ENCODE measurements at places on chromosomes 7 and 10.

DNA sequence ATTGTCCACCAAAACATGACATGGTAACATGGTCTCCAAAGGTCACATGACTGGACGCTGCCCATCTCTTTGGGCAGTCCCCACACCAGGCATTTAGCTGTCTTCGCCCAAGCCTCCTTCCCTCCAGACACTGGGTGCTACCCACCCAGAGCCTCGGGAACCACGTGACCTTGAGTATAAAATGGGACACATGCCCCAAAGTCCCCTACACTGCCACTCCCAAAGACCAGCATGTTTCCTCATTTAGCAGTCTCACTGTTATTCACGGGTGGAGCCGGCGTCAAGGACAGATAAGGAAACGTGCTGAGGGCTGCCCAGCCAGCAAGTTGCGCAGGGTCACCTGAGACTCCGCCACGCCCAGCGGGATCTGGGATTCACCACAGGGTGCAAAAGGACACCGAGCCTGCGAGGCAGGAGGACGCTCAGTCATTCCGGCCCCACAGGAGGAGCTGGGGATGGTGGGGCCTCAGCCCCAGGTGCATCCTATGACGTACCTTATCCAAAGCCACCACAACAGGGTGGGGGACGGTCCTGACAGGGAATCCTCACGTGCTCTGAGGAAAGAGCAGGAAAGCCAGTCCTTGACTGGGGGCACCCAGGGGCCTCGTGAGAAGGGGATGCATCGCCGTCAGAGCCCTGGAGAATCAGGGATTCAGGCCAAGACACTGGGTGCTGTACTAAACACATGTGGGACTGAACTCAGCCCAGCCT is 226.9 kb downstream of the TNS3 start:
- DNase-seq: no peak

DNA sequence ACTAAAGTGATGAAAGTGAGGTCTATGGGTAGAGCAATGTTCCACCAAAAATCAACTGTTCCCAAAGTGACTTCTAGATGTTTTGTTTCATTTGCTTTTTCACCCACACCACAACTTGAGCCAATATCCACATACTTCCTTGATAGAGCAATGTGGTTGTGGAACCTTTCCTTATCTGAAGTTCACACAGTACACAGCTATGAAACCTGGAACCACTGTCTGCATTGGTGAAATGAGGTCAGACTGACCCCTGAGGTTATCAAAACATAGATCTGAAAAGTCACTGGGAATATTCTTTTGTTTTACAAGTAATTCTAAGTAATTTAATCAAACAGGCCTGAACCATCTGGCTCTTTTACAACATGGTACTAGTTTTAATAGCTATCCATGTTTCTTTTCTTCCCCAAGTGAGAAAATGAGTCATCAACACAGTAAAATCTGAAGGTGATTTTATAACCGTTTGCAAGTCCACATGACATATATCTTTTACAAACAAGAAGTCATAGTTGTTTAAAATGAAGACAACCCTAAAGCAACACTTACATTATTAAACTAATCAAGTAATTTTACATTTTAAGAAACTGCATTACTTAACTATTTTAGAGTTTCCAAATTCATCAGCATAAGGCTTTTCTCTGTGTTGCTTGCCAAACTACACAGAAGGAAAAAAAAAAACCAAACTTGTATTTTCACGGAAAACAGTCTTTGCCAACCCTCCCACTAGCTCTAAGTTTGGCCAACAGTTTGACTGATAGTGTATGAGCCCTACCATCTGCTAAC is 80.3 kb downstream of the LRRC17 start:
- no peak for DNase-seq

DNA sequence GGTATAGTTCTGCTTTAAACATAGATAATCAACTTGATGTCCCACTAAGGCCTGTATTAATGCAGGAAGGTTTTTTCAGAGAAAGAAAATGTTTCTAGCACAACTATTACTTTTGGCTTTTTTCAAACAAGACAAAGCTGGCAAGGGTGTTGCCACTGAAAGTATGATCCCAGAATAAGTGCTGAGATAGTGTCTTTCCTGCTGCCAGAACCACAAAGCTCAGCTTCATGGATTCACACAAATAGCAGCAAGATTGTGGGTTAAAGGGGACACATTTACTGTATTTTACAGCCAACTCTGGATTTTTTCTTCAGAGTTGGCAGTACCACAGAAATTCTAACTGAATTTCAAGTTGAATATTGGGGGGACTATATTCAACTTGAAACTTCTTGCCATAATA is 4.3 kb downstream of the NCOA4 start:
- no peak for DNase-seq

- no peak for DNase-seq
Observed at GRCh38 chr10:132626019-132626760, 88.6 kb downstream of the INPP5A start.

DNA sequence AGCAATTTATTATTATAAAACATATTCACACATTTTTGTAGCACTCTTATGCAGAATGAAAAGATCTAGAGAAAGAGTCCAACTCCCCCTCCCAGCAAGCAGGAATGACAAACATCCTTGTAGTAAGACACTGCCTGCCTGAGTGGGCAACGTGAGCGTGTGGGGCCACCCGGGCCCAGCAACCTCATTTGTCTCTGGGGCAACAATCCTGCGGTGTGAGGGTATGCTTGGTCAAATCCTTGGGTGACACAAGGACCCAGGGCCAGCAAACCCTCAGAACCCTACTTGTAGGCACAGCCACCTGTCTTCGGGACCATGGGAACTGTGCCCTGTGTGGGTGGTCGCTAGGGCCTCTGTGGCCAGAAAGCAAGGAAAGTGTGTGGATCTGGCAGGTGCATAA is 10.7 kb downstream of the RHEB start:
- no peak for DNase-seq

GRCh38 chr10:14904316-14904732 is 25.7 kb downstream of the SUV39H2 start:
- no peak for DNase-seq

- DNase-seq: no peak
Observed at GRCh38 chr7:151663382-151664100, 143.8 kb upstream of the RHEB start.

DNA sequence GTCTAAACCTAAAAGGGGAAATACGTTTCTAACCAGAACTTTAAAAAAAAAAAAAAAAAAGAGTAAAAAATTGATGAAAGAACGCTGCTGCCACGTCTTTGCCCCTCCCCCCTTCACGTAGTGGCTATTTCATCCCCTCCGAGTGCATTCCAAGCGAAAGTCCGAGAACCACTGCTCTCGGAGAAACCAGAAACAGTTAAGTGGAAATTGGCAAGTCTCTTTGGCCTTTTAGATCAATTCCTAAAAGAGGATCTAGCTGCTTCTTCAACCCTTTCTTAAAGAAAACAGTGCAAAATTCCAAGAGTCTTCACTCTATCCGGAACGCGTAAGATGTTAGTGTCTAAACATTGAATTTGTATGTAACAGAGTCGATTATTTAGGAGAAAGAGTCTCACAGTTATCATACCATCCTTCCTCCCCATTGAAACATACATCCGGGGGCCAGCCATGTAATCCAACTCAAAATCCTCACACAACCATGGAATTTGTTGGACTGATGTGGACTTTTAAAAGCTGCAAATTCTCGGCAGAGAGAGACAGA is 1.1 kb downstream of the P4HA1 start:
- no peak for DNase-seq

GRCh38 chr7:137977173-137977572 is 24.7 kb downstream of the CREB3L2 start:
- DNase-seq: no peak

- no peak for DNase-seq
Observed at GRCh38 chr7:15332956-15333355, 228.9 kb downstream of the AGMO start.

DNA sequence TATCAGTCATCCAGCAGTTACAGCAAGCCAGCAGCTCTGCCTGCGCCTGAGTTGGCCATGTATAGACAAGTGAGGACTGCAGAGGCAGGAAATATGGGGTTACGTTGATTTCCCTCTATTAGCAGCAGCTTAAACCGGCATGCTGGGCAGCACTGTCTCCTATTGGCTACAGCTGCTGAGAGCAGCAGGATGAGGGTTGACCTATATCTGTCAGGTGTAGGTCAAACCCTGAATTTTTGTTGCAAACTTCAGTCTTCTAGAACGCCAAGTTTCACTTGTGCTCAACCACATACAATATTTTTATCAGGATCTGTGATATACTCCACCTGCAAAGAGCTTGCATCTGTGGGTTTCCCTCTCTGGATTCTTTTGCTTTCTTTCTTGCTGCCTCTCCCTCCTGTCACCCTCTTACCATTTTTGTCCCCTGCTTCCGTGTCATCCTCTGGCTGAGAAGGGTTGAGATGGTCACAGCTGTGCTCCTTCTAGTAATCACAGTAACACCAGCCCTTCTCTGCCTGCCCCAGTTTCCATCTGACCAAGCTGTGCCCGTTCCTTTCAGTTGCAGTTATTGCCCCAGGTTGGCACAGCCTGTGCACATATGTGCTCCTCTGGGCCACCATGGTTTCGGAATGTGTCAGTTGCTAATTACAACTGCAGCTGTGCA is 23.8 kb upstream of the GLCCI1 start:
- peak; percentile 16 for DNase-seq

GRCh38 chr7:80392229-80393169 is 119.4 kb downstream of the GNAT3 start:
- no peak for DNase-seq

GRCh38 chr10:117159390-117159789 is 21.3 kb upstream of the VAX1 start:
- no peak for DNase-seq

DNA sequence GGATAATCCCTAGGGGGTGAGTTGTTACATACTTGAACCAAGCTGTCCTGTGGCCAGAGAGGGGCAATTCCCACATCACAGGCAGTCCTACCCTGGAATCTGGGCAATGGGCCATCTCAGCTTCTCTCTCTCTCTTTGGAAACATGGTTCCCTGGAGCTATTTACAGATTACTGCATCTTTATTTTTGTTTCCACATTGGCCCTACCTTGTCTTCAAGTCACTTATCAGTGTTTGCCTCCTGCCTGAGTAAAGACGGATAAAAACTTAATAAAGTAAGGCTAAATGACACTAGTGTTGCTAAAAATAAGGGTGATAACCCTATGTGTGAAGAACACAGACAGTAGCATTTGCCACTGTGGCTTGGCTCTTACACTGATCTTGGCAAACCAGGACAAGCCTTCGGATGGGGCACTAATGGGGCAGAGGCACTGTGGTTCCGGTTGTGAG is 228.2 kb downstream of the GFRA1 start:
- no peak for DNase-seq

- no peak for DNase-seq
Observed at GRCh38 chr7:148535217-148535616, 55.3 kb upstream of the C7orf33 start.

- no peak for DNase-seq
Observed at GRCh38 chr10:120508966-120509365, 51.9 kb downstream of the PLPP4 start.

DNA sequence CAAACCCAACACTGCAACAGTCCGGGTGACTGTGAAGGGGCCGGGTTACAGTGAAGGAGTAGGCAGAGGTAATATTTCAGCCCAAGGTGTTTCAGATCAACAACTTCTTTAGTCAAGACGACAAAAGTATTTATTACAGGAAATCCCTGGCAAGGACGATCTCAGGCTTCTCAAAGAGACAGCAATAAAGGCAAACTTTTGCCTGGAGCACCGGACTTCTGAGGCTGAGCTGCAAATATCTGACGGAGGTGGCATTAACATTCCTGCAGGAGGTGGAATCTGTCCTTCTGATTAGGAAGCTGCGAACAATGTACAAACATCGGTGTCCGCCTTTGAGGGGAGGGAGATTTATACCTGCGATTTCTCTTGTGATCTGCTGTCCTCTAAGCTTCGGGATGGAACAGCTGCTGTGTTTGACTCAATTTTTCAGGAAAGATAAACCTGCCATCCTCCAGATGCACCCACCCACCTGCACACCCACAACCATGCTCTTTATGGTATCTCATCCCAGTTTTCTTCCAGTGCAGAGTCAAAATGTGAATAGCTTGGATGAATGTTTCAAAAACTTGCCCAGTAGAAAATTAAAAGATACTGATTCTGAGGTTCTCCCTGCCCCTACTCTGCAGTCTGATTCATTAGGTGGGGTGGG is 32.1 kb downstream of the EMX2 start:
- no peak for DNase-seq

GRCh38 chr7:18117482-18117881 is 89.8 kb upstream of the PRPS1L1 start:
- no peak for DNase-seq

- DNase-seq: no peak
Observed at GRCh38 chr7:86918245-86918644, 141.2 kb downstream of the ELAPOR2 start.

DNA sequence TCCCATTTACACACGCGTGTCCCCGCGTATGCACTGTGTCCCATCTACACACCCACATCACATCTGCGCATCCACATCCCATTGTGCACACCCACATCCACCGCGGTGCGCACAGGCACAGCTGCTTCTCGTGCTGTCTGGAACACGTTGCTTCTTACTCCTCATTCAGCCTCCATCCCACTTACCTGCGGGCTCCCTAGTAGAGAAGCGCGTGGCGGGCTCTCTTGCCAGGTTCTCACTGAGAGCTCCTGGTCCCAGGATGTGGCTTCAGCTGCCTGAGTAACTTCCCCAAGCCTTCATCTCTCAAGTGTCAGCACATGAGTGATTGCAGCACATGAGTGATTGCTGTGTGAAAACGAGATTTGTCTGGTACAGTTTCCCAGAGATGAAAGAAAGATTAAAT is 117.8 kb downstream of the TRRAP start:
- no peak for DNase-seq

GRCh38 chr7:74399006-74399405 is 54.7 kb upstream of the GTF2IRD1 start:
- DNase-seq: no peak

DNA sequence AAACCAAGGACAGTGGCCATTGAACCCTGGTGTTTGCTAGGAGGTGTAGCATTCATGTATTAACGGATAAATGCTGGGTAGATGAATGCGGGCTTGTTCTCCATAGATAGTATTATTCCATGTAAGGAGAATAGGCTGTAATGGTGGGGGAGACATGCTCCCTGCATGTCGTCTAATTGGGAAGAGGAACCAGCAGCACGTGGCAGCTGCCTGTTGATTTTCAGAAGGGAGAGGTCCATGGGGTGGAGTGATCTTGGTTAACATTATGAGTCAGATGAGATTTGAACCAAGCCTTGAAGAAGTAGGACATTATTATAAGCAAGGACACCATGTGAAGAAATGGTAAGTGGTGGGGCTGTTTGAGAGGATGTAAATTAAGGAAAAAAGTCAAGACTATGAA is 112.5 kb downstream of the WNT2 start:
- DNase-seq: no peak

GRCh38 chr7:149239345-149240143 is at the start of gene ZNF212:
Gene ZNF212, plus strand, starts transcription at chr7:149239651. Its CDS starts 128 bp downstream, at chr7:149239779.
- DNase-seq: peak; percentile 84

GRCh38 chr10:122234416-122234815 is 36.7 kb upstream of the BTBD16 start:
- DNase-seq: no peak
